ENCODE measurements at places on chromosomes 13 and 19.

- no peak for DNase-seq
Measured at GRCh38 chr19:49189259-49189658, 31.7 kb downstream of the TRPM4 start.

- DNase-seq: no peak
Measured at GRCh38 chr13:29562786-29563438, 32.6 kb downstream of the SLC7A1 start.

DNA sequence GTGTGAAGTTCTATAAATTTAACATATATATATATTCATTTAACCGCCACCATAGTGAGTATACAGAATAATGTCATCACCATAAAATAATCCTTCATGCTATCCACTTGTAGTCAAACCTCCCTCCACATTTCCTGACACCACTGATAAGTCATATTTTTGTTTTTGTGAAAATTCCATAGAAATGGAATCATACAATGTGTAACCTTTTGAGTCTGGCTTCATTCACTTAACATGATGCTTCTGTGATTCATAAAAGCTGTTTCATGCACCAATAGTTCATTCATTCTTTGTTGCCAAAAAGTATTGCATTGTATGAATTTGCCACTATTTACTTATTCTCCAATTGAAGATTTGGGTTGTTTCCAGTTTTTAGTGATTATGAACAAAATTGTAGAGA lies 497.5 kb upstream of the PCDH20 start:
- no peak for DNase-seq

- DNase-seq: no peak
Measured at GRCh38 chr19:5157186-5157585, 183.4 kb downstream of the PTPRS start.

GRCh38 chr19:1763648-1764639 lies 10.6 kb downstream of the ONECUT3 start:
- no peak for DNase-seq

Data from NCI-H526 treated with DMSO at 0.1 percent for 48 hours (cell line).